ENCODE measurements at places on chromosomes 16 and 17.

DNA sequence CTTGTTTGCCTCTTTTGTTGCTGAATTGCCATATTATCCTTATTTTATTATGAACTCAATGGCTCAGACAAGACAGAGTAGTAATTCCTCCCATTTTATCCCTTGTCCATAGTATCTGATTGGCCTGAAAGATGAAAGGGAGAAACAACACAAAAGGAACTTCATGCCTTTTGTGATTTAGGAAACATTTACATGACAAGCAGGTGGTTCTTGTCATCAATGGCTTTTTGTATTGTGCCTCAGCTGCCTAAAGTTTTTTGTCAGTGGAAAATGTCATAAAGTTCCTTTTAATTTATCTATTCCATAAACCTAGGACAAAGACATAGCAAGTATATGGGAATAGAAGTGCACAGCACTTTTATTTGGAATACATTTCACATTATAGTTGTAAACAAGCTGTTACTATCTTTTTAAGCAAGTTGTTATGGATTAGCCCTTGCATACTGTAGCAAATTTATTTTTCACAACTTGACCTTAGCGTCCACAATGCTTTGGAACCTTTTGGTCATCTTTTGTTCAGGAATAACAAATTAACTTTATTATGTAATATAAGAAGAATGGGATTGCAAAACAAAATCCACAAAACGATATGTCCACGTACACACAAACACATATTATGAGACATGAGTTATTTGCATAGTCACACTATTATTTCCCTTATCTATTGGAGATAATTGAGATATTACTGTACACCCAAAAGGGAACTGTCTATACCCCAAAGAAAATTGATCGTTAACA lies 12.4 kb upstream of the MPHOSPH6 start:
- no peak for DNase-seq

- no peak for DNase-seq
These were observed 96.6 kb upstream of the SMIM36 start for GRCh38 chr17:55607731-55608341.

- no peak for DNase-seq
These were observed 19.7 kb upstream of the ARHGAP17 start for GRCh38 chr16:25034911-25035310.

DNA sequence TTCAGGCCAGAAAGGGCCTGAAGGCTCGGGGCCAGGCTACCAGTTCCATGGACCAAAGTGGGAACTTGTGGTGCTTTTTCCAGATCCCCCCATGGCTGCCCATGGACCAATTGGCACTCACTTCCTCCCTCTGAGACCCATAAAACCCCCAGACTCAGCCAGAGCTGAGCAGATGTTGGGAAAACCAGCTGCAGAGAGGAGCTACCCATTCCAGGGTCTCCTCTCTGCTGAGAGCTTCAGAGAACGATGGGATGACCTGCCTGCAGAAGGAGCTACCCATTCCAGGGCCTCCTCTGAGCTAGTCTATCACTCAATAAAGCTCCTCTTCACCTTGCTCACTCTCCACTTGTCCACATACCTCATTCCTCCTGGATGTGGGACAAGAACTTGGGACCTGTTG lies 52.2 kb upstream of the MED9 start:
- DNase-seq: no peak

DNA sequence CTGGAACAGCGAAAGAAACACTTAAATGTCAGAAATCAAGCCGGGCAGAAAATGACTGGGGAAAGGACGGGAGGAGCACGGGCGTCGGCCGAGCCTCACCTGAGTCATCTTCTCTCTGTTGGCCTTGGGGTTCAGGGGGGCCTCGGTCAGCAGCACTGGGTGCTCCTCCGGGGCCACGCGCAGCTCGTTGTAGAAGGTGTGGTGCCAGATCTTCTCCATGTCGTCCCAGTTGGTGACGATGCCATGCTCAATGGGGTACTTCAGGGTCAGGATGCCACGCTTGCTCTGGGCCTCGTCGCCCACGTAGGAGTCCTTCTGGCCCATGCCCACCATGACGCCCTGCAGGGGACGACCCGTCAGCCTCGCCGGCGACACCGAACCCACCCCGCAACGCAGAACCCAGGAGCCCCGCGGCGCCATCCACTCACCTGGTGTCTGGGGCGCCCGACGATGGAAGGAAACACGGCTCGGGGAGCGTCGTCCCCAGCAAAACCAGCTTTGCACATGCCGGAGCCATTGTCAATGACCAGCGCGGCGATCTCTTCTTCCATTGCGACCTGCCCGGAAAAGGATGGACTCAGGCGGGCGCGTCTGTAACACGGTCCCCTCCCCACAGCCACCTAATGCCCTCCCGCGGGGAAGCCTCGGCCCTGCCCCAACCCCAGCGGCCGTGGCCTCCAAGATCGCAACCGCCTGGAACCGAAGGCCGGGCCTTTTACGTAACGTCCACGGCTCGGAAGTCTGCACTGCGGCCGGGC lies 616 bp downstream of the ACTG1 start:
- peak; percentile 55 for DNase-seq

GRCh38 chr16:27048316-27048715 lies 18.4 kb upstream of the C16orf82 start:
- no peak for DNase-seq

- peak; percentile 100 for DNase-seq
These were observed 694 bp upstream of the SRCAP start for GRCh38 chr16:30698139-30698815.

DNA sequence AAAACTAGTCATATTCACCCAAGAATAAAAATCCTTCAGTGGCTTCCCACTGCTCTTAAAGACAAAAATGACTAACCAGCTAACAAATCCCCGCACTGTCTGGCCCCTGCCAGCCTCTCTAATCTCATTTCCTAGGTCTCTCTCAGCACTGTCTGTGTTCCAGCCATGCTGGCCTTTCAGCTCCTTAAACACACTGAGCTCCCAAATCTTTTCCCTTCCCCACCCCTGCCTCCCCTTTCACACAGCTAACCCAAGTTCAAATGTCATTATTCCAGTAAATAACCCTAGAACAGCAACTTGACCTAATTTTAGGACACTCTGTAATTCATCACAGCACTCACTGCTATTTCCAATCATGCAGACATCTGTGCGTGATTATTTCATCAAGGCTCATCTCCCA lies 7.8 kb downstream of the SHCBP1 start:
- DNase-seq: no peak

DNA sequence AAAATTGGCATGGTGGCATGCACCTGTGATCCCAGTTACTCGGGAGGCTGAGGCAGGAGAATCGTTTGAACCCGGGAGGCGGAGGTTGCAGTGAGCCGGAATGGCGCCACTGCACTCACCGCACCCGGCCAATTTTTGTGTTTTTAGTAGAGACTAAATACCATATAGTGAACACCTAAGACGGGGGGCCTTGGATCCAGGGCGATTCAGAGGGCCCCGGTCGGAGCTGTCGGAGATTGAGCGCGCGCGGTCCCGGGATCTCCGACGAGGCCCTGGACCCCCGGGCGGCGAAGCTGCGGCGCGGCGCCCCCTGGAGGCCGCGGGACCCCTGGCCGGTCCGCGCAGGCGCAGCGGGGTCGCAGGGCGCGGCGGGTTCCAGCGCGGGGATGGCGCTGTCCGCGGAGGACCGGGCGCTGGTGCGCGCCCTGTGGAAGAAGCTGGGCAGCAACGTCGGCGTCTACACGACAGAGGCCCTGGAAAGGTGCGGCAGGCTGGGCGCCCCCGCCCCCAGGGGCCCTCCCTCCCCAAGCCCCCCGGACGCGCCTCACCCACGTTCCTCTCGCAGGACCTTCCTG lies at the start of gene HBQ1:
Gene HBQ1, plus strand, starts transcription at position 359 of the 575 bp plus-strand sequence. Its CDS starts 28 bp downstream, at position 387.
- DNase-seq: peak; percentile 54

Measured in retina (tissue), 1 donor.